Common myeloid progenitor, CD34-positive (primary cell): ENCODE measurements at places on chromosomes 6 and 20.
A peak's percentile ranks its signal among the peaks of the same experiment; 100 is the strongest.

GRCh38 chr20:47727170-47727880 is 58.0 kb downstream of the SULF2 start:
- DNase-seq: peak; percentile 99

- no peak for DNase-seq
These were observed 9.2 kb downstream of the ASF1A start for GRCh38 chr6:118903138-118903537.

- no peak for DNase-seq
These were observed 127.4 kb upstream of the SPACA1 start for GRCh38 chr6:87920245-87920644.

- DNase-seq: peak; percentile 69
These were observed 26.1 kb upstream of the KCNB1 start for GRCh38 chr20:49508435-49509199.

- no peak for DNase-seq
These were observed 277.9 kb upstream of the BMP2 start for GRCh38 chr20:6489361-6490171.

DNA sequence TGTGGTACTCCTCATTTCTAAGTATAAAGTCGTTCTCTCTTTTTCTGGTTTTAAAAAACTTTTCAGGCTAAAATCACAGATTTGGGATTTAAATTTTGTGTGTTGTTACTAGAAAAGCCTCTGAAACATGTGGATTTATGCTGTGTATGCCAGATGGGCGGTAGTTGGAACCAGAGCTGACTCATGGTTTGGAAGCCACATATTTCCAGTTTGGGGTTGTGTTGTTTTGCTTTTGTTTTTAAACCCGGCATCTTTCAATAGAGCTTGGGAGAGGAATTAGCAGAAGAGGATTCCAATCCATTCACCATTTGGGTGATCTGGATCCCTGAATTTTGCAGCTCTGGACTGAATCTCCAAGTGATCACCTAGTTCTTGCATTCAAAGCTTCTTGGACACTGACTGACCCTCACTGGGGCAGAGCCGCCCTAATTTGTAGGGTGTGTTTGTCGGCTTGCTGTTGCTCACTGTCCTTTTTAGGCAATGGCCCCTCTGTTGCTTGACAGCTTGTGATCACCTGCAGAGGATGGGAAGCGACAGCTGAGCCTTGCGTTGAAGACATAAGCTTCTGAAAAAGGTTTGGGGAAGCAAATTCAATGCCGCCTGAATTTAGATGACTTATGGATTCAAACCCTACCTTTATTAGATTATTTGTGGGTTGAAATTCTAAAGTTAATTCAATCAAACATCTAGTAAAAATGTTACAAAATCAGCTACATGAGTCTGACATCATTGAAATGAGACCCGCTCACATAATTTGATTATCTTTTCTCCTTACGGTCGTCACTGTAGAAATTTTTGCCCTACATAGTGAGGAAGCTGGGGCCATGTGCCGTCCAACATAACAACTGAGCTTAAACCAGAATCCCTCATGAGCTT is 79.9 kb upstream of the CD83 start:
- peak; percentile 88 for DNase-seq

DNA sequence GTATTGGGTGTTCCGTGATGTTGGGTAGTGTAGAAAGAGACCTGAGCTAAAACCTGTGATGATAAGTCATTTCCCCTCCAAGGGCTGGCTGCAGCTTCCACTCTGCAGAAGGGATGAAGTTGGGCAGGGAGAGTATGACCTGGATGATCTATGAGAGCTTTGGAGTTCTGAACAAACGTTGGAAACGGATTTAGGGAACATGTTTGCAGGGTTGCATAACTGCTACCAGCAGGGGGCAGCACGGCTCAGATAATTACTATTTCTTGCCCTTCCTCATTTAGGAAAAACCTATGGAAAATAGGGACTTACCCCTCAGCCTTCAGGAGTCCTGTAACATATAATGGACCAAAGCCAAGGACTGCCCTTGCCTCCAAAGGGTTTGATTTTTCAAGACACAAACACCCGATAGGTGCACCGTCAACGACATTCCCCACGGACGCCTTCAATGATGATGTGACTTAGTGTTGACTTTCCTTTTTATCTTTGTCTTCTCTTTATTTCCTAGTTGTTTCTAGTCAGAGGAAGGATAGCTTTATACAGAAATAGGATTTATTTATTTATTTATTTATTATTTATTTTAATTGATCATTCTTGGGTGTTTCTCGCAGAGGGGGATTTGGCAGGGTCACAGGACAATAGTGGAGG is 164.9 kb upstream of the SASH1 start:
- peak; percentile 44 for DNase-seq

GRCh38 chr6:81763051-81763450 is 10.6 kb upstream of the TENT5A start:
- DNase-seq: no peak

GRCh38 chr6:148556410-148556809 is 190.4 kb upstream of the UST start:
- DNase-seq: no peak
